Neural crest cell (in vitro differentiated cells): ENCODE measurements at places on chromosomes 6 and 20. TPM values are rescaled to one million over a fixed set of nuclear protein-coding genes. Genes with fewer than 3 reads are reported as not detected.

DNA sequence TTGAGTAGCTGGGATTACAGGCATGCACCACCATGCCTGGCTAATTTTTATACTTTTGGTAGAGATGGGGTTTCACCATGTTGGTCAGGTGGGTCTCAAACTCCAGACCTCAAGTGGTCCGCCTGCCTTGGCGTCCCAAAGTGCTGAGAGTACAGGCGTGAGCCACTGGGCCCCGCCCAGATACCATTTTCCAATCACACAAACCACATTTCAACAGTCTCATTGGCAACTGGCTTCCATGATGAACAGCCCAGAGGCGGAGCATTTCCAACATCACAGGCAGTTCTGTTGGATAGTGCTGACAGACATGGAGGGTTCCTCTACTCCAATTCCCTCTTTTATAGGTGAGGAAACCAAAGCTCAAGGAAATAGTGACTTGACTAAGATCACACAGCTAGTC, 43.9 kb upstream of the PLCB4 start:
- no peaks in the 10 kb centered on the region for H3K27me3 ChIP-seq
- H3K36me3 ChIP-seq: no peaks in the 10 kb centered on the region
- peaks cover 26% of the 10 kb centered on the region for H3K4me1 ChIP-seq
- no peak for DNase-seq
- no peak overlapping the region for H3K4me3 ChIP-seq
- no peak overlapping the region for H3K27ac ChIP-seq

GRCh38 chr20:57622201-57622570, 2.0 kb upstream of the ZBP1 start:
- peaks cover 15% of the 10 kb centered on the region for H3K27me3 ChIP-seq
- H3K36me3 ChIP-seq: no peaks in the 10 kb centered on the region
- H3K4me3 ChIP-seq: no peak overlapping the region
- no peak overlapping the region for H3K27ac ChIP-seq

The BACH2 gene
- 13.1 and 13.5 TPM in 2 replicates for total RNA-seq

The TRIM27 gene
- total RNA-seq: 81.7 and 84.2 TPM in 2 replicates

DNA sequence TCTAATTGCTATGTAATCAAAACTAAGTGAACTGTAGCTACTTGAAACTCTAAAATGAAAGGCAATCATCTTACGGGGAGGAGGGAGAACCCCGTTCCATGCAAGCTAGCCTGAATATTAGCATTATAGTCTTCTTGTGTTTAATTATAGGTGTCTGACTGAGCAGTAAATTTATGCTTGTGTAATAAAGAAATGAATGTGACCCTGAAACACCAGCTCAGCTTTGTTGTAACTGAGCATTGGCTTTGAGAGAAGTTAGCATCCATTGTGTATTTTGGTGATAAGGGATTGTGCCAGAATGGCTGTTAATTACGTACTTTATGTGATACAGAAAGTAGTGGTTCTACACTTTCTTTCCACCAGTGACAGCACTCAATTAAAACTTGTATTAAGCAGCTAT, 86.9 kb downstream of the QKI start:
- no peak overlapping the region for H3K4me3 ChIP-seq
- peaks cover 23% of the 10 kb centered on the region for H3K4me1 ChIP-seq
- H3K36me3 ChIP-seq: peaks cover 59% of the 10 kb centered on the region
- H3K27ac ChIP-seq: no peak overlapping the region
- H3K27me3 ChIP-seq: no peaks in the 10 kb centered on the region

DNA sequence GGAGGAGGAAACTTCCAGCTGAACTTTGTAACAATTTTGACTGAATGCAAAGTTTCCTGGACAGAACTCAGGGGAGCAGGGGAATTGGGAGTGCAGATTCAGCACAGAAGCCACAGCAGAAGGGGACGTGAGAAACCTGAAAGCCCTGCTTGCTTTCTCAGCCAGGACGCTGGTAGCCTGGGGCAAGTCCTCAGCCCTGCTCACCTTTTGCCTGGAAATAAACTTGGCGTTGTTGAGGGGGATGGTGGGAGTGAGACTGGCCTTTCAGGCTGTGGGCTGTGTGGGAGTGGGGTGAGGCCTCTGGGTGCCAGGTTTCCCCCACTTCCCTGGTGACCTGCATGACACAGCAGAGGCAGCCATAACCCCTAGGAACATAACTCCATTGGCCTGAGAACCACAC, 238.1 kb upstream of the HS3ST5 start:
- no peaks in the 10 kb centered on the region for H3K4me1 ChIP-seq
- peaks cover 2% of the 10 kb centered on the region for H3K36me3 ChIP-seq
- H3K4me3 ChIP-seq: no peak overlapping the region

DNA sequence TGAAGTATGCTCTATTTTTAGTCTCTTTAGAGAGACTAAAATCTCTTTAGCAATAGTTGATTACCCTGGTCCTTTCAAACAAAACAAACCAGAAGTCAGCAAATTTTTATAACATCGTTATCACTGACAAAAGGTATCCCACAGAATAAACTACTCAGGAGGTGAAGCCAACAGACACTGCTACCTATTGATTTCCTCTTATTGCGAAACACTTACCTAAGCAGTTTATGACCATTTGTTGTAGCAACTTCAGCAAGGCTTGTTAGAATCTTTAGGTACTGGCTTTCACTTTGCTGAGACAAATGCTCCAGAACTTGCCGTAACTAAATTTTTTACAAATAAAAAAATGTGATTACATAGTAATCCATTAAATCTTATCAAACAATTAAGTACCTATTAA, 64.4 kb downstream of the HACE1 start:
- no peak for DNase-seq
- H3K36me3 ChIP-seq: peaks cover under 1% of the 10 kb centered on the region
- H3K27me3 ChIP-seq: no peaks in the 10 kb centered on the region
- H3K4me1 ChIP-seq: no peaks in the 10 kb centered on the region

DNA sequence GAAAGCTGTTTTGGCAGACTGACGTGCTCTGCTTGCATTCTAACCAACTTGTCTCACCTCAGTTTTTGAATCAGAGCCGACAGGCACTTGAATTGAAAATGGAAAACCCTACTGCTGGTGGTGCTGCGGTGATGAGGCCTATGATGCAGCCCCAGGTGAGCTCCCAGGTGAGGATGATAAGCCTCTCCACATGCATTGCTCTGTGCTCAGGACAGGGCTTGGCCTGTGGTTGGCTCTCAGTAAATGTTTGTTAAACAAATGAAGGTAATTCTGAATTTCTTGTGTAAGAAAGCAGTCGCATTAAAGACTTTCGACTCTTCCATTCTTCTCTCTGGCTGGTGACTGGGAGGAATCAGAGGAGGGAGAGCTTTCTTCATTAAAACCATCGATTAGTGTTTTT, 136.3 kb downstream of the SULF2 start:
- no peak for DNase-seq
- H3K4me3 ChIP-seq: no peak overlapping the region
- peaks cover 9% of the 10 kb centered on the region for H3K4me1 ChIP-seq
- no peaks in the 10 kb centered on the region for H3K27me3 ChIP-seq
- H3K36me3 ChIP-seq: peaks cover 15% of the 10 kb centered on the region

The COL9A3 gene
- 3.8 and 4.6 TPM in 2 replicates for total RNA-seq

DNA sequence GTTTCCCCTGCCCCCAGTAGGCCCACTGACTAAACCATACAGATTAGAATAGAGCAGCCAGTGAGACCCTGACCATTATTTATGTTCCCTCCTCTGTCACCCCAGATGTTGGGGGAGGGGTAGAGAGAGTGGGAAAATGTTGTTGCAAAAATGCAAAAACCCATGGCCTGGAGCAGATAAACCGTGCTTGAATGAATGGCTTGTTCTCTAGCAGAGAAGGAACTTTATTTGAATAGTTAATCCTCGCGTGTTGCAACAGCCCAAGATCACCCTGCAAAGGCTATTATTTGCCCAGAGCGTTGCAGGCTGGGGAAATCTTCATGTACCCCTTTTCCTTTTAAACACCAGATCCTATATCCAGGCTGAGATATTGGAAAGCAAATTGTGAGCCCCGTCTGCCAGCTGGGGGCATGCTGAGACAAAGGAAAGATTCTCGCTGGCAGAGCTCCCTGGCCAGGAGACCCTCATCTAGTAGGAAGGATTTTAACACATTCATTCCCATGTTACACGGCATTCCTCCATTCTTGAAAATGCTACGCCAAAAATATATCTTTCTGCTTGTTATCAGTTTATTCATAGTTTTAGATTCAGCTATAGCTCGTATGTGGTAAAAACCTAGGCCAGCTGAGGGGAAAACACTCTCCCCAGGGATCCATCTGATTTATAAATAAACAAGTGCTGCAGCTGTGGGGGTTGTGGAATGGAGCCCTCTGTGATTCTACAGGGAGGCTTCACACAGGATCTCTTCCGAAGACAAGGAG, 53.0 kb downstream of the LINC00237 start:
- peak; percentile 8 for DNase-seq
- peak overlapping the region; percentile 63 for H3K27ac ChIP-seq
- no peaks in the 10 kb centered on the region for H3K27me3 ChIP-seq
- H3K4me3 ChIP-seq: peak overlapping the region; percentile 24

DNA sequence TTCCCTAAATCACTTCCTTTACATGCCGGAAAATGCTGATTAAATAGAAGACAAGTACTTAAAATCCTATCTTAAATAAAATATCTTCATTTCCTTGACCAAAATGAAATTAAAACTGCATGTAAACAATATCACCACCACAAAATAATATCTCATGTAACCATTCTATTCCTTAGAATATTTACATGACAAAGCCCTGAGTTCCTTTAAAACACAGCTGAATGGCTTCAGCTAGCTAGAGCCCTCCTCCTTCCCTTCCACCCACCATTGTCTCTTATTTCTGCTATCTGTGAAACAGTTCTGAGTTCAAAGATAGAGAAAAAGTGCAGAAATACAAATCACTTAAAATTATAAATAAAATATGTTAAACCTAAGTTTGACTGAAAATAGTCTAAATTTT, 103.1 kb downstream of the HIVEP2 start:
- H3K27ac ChIP-seq: no peak overlapping the region
- DNase-seq: no peak
- no peaks in the 10 kb centered on the region for H3K36me3 ChIP-seq
- H3K4me1 ChIP-seq: peaks cover 46% of the 10 kb centered on the region
- no peaks in the 10 kb centered on the region for H3K27me3 ChIP-seq

The MAK gene
- total RNA-seq: 0.93 and 1.1 TPM in 2 replicates

- H3K4me3 ChIP-seq: no peak overlapping the region
- DNase-seq: no peak
- H3K27ac ChIP-seq: no peak overlapping the region
- no peaks in the 10 kb centered on the region for H3K36me3 ChIP-seq
- no peaks in the 10 kb centered on the region for H3K4me1 ChIP-seq
Observed at GRCh38 chr6:24972311-24972958, 36.7 kb upstream of the RIPOR2 start.

- no peak overlapping the region for H3K27ac ChIP-seq
- H3K4me1 ChIP-seq: no peaks in the 10 kb centered on the region
- no peak for DNase-seq
- peaks cover 18% of the 10 kb centered on the region for H3K27me3 ChIP-seq
Observed at GRCh38 chr20:23910210-23910609, 30.7 kb upstream of the CST5 start.

- no peaks in the 10 kb centered on the region for H3K4me1 ChIP-seq
- no peak for DNase-seq
- H3K27me3 ChIP-seq: no peaks in the 10 kb centered on the region
- H3K36me3 ChIP-seq: no peaks in the 10 kb centered on the region
- H3K4me3 ChIP-seq: no peak overlapping the region
Observed at GRCh38 chr6:71982389-71982788, 96.0 kb downstream of the RIMS1 start.

DNA sequence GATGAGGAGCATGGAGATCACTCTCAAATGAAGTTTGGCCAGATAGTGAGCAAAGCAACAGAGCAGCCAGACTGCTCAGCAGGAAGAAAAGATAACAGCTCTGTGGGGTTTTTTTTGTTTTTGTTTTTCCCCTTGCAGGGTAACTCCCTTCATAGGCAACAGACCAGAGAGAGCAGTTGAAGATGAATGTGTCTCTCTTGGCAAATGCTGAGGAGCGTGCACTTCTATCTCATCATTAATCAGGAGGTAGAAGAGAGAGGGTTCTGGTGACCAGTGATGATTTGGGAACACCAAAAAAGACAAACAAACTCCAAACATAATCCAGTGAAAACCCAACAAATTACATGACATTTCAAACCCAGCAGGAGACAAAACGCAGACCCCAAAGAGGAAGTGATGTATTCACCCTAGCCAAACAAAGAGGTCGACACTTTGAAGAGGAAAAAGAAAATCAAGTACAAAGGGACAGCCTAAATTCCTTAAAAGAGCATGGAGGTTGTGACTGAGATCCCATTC, 66.2 kb upstream of the RREB1 start:
- no peaks in the 10 kb centered on the region for H3K27me3 ChIP-seq
- H3K4me1 ChIP-seq: peaks cover 23% of the 10 kb centered on the region
- H3K27ac ChIP-seq: no peak overlapping the region
- H3K36me3 ChIP-seq: no peaks in the 10 kb centered on the region

The DZANK1 gene
- total RNA-seq: 7.5 and 8.0 TPM in 2 replicates

The XKR7 gene
- total RNA-seq: 4.5 and 4.9 TPM in 2 replicates

The CD40 gene
- total RNA-seq: 4.2 and 4.8 TPM in 2 replicates

The PSMG4 gene
- 26.3 and 27.9 TPM in 2 replicates for total RNA-seq

DNA sequence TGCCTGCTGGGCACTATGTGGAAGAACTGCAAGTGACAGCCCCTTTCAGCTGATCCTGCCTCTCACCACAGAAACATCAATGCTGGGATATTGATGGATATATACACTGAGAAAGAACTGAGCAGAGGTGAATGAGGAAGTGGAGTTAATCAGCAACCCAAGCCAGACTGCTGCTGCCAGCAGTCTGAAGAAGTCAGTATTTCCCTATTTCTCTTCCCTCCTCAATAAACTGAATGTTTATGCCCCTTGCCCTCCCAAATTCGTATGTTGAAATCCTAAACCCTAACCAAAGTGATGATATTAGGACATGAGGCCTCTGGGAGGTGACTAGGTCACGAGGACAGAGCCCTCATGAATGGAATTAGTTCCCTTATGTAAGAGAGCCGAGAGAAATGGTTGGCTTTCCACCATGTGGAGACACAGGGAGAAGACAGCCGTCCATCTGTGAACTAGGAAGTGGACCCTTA, 76.3 kb downstream of the CDK19 start:
- no peaks in the 10 kb centered on the region for H3K4me1 ChIP-seq
- H3K27me3 ChIP-seq: no peaks in the 10 kb centered on the region
- no peak overlapping the region for H3K4me3 ChIP-seq
- DNase-seq: no peak
- peaks cover 34% of the 10 kb centered on the region for H3K36me3 ChIP-seq

The SIGLEC1 gene
- not detected in 2 replicates for total RNA-seq

The SAPCD1 gene
- total RNA-seq: 21.3 and 25.1 TPM in 2 replicates

GRCh38 chr20:14925300-14925699, 587.9 kb upstream of the FLRT3 start:
- no peak for DNase-seq
- H3K27ac ChIP-seq: no peak overlapping the region
- peaks cover 11% of the 10 kb centered on the region for H3K4me1 ChIP-seq
- H3K4me3 ChIP-seq: no peak overlapping the region

- no peak for DNase-seq
- peaks cover 11% of the 10 kb centered on the region for H3K4me1 ChIP-seq
- no peaks in the 10 kb centered on the region for H3K27me3 ChIP-seq
Observed at GRCh38 chr6:34555007-34555322, 1.2 kb downstream of the SPDEF start.

GRCh38 chr6:28254121-28254519, 2.1 kb upstream of the ZKSCAN4 start:
- no peak overlapping the region for H3K27ac ChIP-seq
- peak overlapping the region; percentile 58 for H3K4me3 ChIP-seq
- peaks cover 5% of the 10 kb centered on the region for H3K27me3 ChIP-seq
- H3K36me3 ChIP-seq: peaks cover 4% of the 10 kb centered on the region

The POPDC3 gene
- total RNA-seq: 0.77 and 0.86 TPM in 2 replicates

- H3K4me3 ChIP-seq: no peak overlapping the region
- no peak overlapping the region for H3K27ac ChIP-seq
- no peaks in the 10 kb centered on the region for H3K36me3 ChIP-seq
- DNase-seq: no peak
- peaks cover 38% of the 10 kb centered on the region for H3K27me3 ChIP-seq
Observed at GRCh38 chr20:4546786-4547185, 174.9 kb upstream of the PRND start.
